ENCODE measurements at places on chromosomes 16 and 17.

GRCh38 chr16:6232056-6232455 is 1100.6 kb upstream of the RBFOX1 start:
- DNase-seq: no peak

DNA sequence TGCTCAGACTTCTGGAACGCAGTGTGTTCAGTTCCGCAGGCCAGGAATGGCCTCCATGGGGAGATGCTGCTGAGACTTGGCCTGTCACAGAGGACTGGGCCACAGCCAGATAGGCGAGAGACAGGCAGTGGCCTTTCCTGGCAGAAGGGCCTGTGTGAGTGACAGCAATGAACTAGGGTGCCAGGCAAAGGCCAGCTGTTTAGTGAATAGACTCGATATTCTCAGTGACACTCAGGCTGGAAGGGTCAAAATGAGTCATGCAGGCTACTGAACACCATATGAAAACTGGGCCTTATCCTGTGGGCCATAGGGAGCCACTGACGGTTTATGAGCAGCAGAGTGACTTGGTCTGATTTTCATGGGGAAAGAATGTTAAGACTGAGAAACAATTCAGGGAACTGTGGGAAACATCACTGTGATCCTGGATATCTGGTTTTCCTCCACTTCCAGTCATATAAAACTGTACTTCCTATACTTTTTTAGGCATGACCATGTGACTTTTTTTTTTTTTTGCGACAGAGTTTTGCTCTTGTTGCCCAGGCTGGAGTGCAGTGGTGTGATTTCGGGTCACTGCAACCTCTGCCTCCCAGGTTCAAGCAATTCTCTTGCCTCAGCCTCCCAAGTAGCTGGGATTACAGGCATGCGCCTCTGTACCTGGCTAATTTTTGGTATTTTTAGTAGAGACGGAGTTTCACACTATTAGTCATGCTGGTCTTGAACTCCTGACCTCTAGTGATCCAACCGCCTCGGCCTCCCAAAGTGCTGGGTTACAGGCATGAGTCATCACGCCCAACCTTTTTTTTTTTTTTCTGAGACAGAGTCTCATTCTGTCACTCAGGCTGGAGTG is 5.2 kb upstream of the NUBP1 start:
- DNase-seq: peak; percentile 86

DNA sequence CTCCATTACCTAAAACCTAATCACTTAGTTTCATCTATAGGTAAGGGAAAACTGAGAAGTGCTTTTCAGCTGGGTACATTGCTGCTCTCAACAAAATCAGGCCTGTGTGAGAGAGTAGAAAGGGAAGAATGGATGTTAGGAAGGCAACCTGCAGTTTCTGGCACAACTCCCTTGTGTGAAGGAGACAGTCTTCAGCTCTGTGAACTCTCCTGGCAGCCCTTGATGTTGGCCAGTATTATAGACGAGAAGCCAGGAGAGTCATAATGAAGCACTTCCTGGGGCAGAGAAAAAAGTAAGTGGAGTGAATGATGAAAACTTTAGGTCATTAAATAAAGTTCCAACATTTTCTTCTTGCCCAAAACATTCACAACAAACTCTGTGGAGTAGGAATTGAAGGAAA is 260.1 kb downstream of the IRX3 start:
- no peak for DNase-seq

DNA sequence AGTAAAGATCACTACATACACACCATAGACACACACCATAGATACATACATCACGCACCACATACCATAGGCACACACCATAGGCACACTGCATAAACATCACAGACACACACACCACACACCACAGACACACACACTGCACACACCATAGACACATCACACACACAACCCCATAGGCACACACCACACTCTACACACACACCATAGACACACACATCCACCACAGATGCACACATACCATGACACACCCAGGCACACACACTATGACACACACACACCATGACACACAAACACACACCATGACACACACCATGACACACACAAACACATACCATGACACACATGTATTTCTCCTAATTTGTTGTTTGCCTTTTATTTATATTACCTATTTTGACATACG is 14.1 kb downstream of the TBC1D16 start:
- no peak for DNase-seq

DNA sequence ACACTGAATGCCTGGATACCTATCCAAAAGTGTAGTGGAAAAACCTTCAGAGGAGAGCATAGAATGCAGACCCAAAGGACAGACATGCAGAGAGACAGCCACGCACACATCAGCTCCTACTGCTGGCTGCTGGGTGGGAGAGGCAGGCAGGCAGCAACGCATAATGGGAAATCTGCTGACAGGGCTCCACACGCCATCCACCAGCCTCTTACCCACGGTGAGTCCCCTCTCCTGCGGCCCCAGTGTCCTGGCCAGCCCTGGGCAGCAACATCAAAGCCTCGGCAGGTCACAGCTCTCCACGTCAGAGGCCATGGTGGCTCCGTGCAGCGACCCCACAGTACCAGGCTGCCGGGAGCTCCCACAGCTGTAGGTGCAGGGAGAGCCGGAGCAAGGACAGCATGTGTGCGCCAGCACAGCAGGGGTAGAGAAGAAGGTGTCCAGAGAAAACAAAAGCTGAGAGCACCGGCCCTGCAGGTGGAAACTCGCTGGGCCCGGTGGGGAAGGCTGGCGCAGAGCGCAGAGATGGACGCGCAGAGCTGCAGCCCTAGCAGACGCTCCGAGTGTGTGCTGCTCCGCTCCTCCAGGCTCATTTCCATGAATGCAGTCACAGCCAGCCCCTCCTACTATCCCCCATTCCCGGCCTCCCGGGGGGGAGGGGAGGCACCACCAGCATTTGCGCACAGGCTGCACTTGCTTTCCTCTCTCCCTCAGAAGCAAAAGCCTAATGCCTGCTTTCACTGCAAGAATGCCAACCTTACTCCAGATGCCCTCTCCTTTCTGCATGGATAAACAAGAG is 58.9 kb downstream of the CYTH1 start:
- peak; percentile 93 for DNase-seq

DNA sequence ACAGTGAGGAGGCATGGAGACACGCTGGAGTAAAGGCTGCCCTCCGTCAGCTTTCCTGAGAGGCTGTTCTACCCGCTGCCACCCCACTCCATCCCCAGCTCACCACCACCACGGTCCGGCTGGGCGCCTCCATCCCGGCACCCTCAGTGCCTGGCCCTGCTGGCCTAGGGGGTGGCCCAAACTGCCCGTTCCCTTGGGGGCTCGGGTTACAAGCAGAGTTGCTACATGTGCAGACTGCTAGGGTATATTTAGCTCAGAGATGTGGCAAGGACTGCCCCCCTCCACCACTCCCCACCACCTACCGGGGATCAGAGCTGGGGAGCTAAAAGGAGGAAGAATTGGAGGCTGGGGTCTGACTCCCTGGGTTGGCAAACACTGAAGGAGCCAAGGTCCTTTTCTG is 4.1 kb downstream of the CACNB1 start:
- no peak for DNase-seq

DNA sequence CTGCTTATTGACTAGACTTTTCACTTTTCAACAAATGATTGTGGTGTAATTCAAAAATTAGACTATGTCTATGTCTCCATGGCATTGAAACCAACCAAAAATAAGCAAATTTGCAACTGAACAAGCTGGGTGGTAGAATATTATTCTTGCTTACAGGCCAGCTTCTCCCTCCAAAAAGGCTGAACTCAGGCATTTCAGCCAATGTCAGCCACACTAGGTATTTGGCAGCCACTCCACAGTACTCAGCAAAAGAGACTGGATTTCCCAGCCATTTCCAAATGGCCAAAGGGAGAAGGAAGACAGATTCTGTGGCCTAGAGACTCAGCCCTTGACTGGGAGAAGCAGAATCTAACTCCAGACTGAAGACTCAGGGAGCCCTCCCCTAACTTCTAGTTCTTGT is 121.8 kb upstream of the IRX5 start:
- no peak for DNase-seq

GRCh38 chr17:9729034-9729650 is 62.2 kb downstream of the DHRS7C start:
- no peak for DNase-seq
